ENCODE measurements at places on chromosomes 2 and 18.

- H3K27me3 ChIP-seq, result no peaks in the 10 kb centered on the region
- DNase-seq, result no peak
- no peak overlapping the region for H3K27ac ChIP-seq
- H3K36me3 ChIP-seq, result no peaks in the 10 kb centered on the region
- no peak overlapping the region for H3K4me3 ChIP-seq
- no peaks in the 10 kb centered on the region for H3K4me1 ChIP-seq
These were observed 176.6 kb downstream of the VWC2L start for GRCh38 chr2:214587442-214587841.

- H3K27me3 ChIP-seq, result no peaks in the 10 kb centered on the region
- no peak overlapping the region for H3K27ac ChIP-seq
- no peak overlapping the region for H3K4me3 ChIP-seq
- no peak for DNase-seq
These were observed 269.4 kb upstream of the LRRTM1 start for GRCh38 chr2:80573950-80574349.

GRCh38 chr2:150211164-150211631, 276.3 kb downstream of the RND3 start:
- H3K4me3 ChIP-seq, result no peak overlapping the region
- peak overlapping the region; percentile 3 for H3K27ac ChIP-seq
- no peaks in the 10 kb centered on the region for H3K4me1 ChIP-seq
- H3K36me3 ChIP-seq, result no peaks in the 10 kb centered on the region
- DNase-seq, result no peak

- DNase-seq, result no peak
- no peak overlapping the region for H3K27ac ChIP-seq
- H3K36me3 ChIP-seq, result no peaks in the 10 kb centered on the region
These were observed 174.2 kb upstream of the CDH19 start for GRCh38 chr18:66778048-66778447.

DNA sequence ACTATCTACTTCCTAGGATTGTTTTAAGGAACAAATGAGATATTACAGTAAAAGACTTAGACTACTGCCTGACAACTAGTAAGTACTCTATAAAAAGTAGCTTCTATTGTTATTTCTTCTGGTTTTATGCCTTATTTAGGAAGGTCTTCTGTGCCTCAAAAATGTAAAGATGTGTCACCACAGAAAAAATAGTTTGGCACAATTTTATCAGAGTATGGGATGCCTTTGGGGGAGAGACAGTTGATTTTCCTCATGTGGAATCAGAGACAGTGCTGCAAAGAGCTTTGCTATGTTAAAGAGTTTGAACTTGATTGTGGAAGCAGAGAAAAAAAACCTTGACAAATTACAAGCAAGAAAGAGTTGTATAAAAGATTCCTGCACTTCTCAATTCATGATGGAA, 98.4 kb downstream of the EHBP1 start:
- no peak overlapping the region for H3K27ac ChIP-seq
- H3K4me1 ChIP-seq, result no peaks in the 10 kb centered on the region
- no peak overlapping the region for H3K4me3 ChIP-seq
- H3K27me3 ChIP-seq, result no peaks in the 10 kb centered on the region
- no peak for DNase-seq
- H3K36me3 ChIP-seq, result peaks cover 4% of the 10 kb centered on the region

- H3K4me1 ChIP-seq, result no peaks in the 10 kb centered on the region
- no peaks in the 10 kb centered on the region for H3K36me3 ChIP-seq
- DNase-seq, result no peak
- H3K27me3 ChIP-seq, result no peaks in the 10 kb centered on the region
These were observed 687.9 kb downstream of the CCDC85A start for GRCh38 chr2:56871644-56872043.
